ENCODE measurements at places on chromosomes 11 and 22. TPM values are rescaled to one million over a fixed set of nuclear protein-coding genes. Genes with fewer than 3 reads are reported as not detected.

- H3K4me3 ChIP-seq = no peak overlapping the region
- peaks cover 18% of the 10 kb centered on the region for H3K4me1 ChIP-seq
- no peak for DNase-seq
- H3K27ac ChIP-seq = no peak overlapping the region
These were observed 135.9 kb upstream of the TTC12 start for GRCh38 chr11:113178381-113179070.

- H3K4me3 ChIP-seq = no peak overlapping the region
- peak overlapping the region; percentile 58 for H3K27ac ChIP-seq
- H3K36me3 ChIP-seq = no peaks in the 10 kb centered on the region
- peaks cover 34% of the 10 kb centered on the region for H3K4me1 ChIP-seq
These were observed 8.5 kb upstream of the CDC42BPG start for GRCh38 chr11:64852804-64853509.

GRCh38 chr22:19430890-19431541, 517 bp downstream of the HIRA start:
- H3K4me3 ChIP-seq = peak overlapping the region; percentile 80
- peak overlapping the region; percentile 98 for H3K27ac ChIP-seq
- no peaks in the 10 kb centered on the region for H3K36me3 ChIP-seq
- H3K4me1 ChIP-seq = peaks cover 18% of the 10 kb centered on the region
- DNase-seq = peak; percentile 80
- no peaks in the 10 kb centered on the region for H3K27me3 ChIP-seq

GRCh38 chr11:128482512-128483191, 104.7 kb downstream of the ETS1 start:
- H3K36me3 ChIP-seq = no peaks in the 10 kb centered on the region
- DNase-seq = no peak
- no peaks in the 10 kb centered on the region for H3K27me3 ChIP-seq
- no peak overlapping the region for H3K4me3 ChIP-seq

DNA sequence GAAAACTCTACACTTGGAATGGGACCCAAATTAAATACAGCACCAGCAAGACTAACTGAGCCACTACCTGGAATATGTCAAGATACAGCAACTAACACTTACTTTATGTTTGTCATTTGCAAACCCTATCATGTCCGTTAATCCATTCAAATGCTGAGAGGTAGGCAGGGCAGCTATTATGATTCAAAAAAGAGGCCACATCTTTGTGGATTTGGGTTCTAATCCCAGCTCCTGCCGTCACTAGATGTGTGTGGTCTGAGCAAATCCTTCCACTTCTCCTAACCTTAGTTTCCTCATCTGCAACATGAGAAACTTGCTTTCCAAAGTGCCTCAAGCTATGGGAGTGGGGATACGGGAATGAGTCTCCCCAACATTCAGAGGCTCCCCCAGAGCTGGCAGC, 24.2 kb downstream of the FLI1 start:
- no peaks in the 10 kb centered on the region for H3K36me3 ChIP-seq
- H3K27ac ChIP-seq = peak overlapping the region; percentile 95
- H3K4me1 ChIP-seq = peaks cover 36% of the 10 kb centered on the region
- DNase-seq = no peak
- H3K27me3 ChIP-seq = no peaks in the 10 kb centered on the region
- H3K4me3 ChIP-seq = no peak overlapping the region

- no peaks in the 10 kb centered on the region for H3K4me1 ChIP-seq
- no peak overlapping the region for H3K27ac ChIP-seq
- H3K36me3 ChIP-seq = no peaks in the 10 kb centered on the region
- DNase-seq = no peak
These were observed 844.5 kb upstream of the RAG2 start for GRCh38 chr11:37442576-37442975.

GRCh38 chr11:92965196-92965595, 4.3 kb upstream of the MTNR1B start:
- H3K27me3 ChIP-seq = peaks cover 29% of the 10 kb centered on the region
- no peaks in the 10 kb centered on the region for H3K36me3 ChIP-seq
- H3K4me3 ChIP-seq = no peak overlapping the region
- H3K4me1 ChIP-seq = no peaks in the 10 kb centered on the region

DNA sequence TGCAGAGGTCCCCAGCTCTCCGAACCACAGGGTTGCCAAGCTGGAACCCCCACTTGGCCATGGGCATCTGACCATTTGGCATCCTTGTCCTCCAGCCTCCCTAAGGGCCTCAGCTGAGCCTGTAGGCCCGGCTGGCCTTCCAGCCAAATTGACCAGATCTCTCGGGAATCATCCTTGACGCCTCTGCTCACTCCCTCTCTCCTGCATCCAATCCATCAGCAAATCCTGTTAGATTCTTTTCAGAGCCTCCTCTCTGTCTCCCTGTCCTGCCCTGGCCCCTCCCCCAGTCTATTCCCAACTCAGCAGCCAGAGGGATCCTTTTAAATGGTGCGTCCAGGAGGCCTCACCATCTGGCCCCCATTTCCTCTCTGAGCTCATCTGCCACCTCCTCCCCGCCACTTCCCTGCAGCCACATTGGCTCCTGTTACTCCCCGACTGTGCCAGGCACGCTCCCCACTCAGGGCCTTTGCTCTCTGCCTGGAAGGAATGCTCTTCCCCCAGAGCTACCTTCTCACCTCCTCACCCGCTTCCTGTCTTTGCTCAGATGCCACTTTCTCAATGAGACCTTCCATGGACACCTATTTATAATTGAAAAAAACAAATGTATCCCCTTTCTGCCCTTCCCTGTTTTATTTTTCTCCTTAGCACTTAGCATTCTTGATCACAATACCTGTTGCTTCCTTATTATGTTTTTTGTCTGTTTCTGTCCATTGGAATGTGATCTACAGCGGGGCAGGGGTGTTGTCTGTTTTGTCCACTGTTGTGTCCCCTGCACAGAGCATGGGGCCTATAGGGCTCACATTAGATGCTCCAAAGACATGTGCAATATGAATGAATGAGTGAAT, 78.1 kb downstream of the NFAM1 start:
- no peaks in the 10 kb centered on the region for H3K4me1 ChIP-seq
- no peaks in the 10 kb centered on the region for H3K27me3 ChIP-seq
- DNase-seq = peak; percentile 71
- H3K4me3 ChIP-seq = no peak overlapping the region
- H3K36me3 ChIP-seq = no peaks in the 10 kb centered on the region
- no peak overlapping the region for H3K27ac ChIP-seq

GRCh38 chr11:7573193-7573557, 59.4 kb downstream of the PPFIBP2 start:
- no peaks in the 10 kb centered on the region for H3K27me3 ChIP-seq
- no peaks in the 10 kb centered on the region for H3K36me3 ChIP-seq
- no peak for DNase-seq
- peaks cover 70% of the 10 kb centered on the region for H3K4me1 ChIP-seq
- peak overlapping the region; percentile 99 for H3K27ac ChIP-seq

- no peak overlapping the region for H3K4me3 ChIP-seq
- peak overlapping the region; percentile 94 for H3K27ac ChIP-seq
- no peak for DNase-seq
- H3K36me3 ChIP-seq = no peaks in the 10 kb centered on the region
- H3K4me1 ChIP-seq = peaks cover 48% of the 10 kb centered on the region
These were observed 3.0 kb downstream of the ARHGAP8 start for GRCh38 chr22:44755417-44755816.

DNA sequence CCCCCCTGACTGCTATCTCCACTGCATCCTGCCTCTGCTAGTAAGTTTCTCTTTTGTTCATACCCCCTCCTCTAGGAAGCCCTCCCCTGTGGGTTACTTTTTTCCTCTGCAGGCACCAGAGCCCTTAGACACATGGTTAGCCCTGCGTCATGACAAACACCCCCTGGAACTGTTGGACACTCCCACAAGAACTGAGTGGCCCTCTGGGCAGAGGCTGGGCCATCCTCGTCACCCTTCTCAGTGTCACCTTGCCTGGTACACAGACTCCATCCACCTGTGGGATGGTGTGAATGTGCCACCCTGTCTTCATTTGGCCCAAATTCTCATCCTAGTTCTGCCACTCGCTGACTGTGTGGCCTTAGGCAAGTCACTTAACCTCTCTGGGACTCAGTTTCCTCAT, 4.1 kb upstream of the RAB3IL1 start:
- no peak overlapping the region for H3K4me3 ChIP-seq
- peaks cover 42% of the 10 kb centered on the region for H3K4me1 ChIP-seq
- H3K27me3 ChIP-seq = no peaks in the 10 kb centered on the region
- H3K36me3 ChIP-seq = no peaks in the 10 kb centered on the region
- no peak overlapping the region for H3K27ac ChIP-seq

GRCh38 chr22:25045159-25045558, 92.6 kb downstream of the KIAA1671 start:
- H3K27me3 ChIP-seq = no peaks in the 10 kb centered on the region
- H3K4me1 ChIP-seq = no peaks in the 10 kb centered on the region
- no peak for DNase-seq
- no peak overlapping the region for H3K4me3 ChIP-seq
- no peak overlapping the region for H3K27ac ChIP-seq

GDPD4 gene
- 0.47 TPM for total RNA-seq

BCO2 gene
- total RNA-seq = 30.8 TPM
